ENCODE measurements at places on chromosomes 1 and 21.

- no peak for DNase-seq
These were observed 38.0 kb upstream of the RASAL2 start for GRCh38 chr1:178055779-178056471.

DNA sequence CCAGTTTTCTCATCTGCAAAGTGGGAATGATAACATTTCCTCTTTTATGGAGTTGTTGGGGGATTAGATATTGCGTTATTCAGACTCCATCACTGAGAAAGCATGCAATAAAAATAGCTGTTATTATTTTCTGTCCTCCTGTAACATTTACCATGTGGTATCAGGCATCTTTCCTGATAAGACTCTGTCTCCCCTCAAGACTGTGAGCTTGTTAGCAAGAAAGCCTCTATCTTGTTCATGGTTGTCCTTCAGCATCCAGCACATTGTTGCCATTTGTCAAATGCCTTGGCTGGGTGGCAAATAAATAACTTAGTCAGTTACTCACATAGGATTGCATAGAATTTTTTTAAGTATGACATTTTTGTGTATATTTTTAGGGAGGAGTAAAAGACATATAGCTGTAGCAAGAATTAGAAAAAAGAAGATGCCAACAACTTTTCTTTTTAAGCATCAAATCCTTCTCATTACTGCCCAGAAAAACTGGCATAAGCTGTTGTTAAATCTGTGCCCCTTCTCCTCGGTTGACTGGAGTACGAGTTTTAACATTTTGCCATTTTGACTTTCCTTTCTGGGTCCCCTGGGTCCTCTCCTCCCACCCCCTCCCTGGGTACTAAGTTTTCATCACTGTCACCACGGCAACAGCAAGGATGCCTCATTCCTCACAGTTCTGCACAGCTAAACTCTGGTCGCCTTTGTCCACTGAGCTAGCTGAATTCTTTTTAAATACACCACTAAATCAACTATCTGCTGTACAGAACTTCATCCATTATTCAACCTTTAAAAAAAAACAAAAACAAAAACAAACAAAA lies 1.0 kb upstream of the JAM2 start:
- DNase-seq: no peak

DNA sequence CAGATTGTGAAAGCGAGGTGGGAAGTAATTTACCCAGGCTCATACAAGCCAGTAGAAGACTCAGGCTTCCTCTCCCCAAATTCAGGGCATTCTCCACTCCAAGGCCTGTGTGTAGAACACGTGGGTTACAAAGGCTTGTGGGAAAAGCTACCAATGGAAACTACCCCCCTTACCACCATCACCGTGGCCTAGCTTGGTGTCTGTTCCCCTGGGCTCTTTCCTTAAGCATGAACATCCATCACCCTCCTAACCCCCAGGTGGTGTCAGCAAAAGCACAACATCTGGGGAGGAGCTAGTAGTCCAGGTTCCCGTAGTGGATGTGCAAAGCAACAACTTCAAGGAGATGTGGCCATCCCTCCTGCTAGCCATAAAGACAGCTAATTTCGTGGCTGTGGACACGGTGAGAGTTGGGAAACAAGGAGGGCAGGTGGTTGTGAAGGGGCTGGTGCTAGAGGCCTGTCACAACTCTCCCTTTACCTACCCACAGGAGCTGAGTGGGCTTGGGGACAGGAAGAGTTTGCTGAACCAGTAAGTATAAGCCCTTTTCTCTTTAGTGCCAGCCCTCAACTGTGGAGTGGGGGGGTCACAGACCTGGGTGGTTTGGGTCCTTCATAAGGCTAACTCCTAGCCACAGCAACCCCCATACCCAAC lies 701 bp upstream of the MUTYH start:
- DNase-seq: no peak

DNA sequence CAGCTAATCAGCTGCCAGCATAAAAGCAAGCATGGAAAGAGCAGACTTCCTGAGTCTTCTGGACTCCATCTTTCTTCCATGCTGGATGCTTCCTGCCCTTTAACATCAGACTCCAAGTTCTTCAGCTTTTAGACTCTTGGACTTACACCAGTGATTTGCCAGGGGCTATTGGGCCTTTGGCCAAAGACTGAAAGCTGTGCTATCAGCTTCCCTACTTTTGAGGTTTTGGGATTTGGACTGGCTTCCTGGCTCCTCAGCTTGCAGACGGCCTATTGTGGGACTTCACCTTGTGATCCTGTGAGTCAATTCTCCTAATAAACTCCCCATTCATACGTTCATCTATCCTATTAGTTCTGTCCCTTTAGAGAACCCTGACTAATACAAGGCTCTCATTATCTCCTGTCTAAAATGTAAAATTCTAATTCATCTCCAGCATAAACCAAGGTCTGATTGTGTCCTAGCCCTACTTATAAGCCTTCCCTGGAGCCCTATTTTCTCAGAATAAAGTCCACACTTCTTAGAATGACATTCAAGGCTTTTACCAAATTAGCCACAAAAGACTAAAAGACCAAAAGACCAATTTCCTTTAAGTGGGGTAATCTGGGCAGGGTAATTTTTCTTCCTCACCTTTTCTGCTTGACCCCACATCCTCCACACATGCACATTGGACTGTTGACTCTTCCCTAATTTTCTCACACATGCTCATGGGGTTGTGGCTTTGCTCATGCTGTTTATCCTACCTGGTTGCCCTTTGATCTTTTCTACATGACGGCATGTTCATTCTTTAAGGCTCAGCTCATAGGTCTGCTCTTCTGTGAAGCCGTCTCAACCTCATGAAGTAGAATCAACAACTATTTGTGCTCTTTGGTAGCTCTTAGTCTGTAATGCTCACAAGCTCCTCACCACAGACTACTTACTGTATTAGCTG lies 18.1 kb upstream of the ENAH start:
- DNase-seq: no peak

DNA sequence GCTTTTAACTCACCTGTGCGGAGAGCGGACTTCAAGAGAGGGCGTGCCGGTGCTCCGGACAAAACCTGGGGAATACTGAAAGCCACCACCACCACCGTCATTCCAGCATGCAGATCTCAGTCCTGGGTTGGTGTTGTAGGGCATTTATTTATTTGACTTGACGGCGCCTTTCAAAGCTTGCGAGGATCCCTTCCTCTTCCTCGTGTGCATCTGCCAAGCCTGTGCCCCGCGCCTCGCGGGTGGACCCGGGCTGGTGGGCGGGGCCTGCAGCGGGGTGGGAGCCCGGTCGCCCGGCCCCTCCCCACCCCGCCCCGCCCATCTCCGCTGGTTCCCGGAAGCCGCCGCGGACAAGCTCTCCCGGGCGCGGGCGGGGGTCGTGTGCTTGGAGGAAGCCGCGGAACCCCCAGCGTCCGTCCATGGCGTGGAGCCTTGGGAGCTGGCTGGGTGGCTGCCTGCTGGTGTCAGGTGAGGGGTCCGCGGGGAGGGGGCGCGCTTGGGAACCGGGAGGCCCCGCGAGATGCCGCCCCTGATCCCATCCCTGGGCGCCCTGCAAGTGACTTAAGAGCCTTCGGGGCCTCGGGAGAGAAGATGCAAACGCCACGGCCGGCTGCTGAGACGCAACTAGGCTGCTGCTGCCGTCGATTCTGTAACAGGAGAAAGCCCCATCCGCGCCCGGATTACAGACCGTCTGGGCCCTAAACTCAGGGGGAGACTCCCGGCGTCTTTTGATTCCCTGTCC lies at the start of gene IL10RB:
Gene IL10RB, plus strand, starts transcription at position 318 of the 739 bp plus-strand sequence. Its CDS starts 99 bp downstream, at position 417.
- DNase-seq: peak; percentile 73

- DNase-seq: no peak
These were observed 234.7 kb upstream of the CSF3R start for GRCh38 chr1:36717431-36717830.

DNA sequence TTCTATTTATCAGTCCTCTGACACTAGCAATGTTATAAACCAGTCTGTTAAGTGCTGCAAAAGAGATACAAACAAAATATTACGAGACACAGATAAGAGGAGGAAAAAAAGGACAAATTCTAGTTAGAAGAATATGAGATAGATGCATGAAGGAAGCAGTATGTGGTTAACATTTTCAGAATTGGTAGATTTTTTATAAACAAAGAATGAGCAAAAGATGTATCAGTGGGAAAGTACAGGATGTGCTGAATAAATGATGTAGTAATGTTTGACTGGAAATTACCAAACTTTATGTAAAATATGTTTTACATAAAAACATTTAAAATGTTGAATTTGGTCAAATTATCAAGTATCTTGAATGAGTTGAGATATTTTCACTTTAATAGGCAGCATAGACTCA lies 574.2 kb downstream of the NUF2 start:
- DNase-seq: no peak

GRCh38 chr1:20921285-20921684 lies 134.2 kb upstream of the HP1BP3 start:
- DNase-seq: no peak

DNA sequence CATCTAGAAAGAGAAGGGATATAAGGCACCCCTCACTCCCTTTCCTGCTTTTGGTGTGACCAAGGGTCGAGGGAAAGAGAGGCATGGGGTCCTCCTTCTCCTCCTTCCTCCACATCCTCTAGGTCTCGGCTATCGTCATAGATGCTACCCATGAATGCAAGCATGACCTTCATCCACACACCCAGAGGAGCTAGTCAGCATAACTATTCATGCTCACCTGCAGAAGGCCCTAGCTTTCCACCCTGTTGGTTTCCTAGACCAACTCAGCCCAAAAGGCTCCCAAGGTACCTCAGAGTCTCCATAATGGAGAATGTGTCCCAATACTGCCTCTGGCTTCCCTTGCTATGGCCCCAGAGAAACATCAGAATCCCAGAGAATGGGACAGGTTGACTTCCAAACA lies 33.2 kb downstream of the MSTO1 start:
- DNase-seq: no peak

GRCh38 chr1:147804942-147805723 lies 44.7 kb upstream of the GJA5 start:
- no peak for DNase-seq

- DNase-seq: no peak
These were observed 159.7 kb upstream of the NRIP1 start for GRCh38 chr21:15224346-15225086.

DNA sequence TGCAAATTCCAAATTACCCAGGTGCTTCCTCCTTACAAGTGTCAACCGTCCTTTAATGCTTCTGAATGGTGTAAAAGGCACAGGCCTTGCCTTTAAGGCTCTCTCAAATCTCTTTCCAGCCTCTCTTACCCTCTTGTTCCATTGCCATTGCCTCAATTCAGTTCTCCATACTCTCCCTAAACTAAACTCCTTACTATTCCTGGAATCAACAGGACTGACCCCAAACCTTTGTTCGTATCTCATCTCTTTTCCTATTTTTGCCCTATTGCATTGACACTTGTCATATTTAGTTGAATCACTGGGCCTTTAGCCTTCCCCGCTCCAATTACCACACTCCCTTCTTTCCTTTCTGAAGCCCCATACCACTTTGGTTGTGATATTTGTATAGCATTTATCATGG lies 3.9 kb upstream of the CD55 start:
- no peak for DNase-seq

DNA sequence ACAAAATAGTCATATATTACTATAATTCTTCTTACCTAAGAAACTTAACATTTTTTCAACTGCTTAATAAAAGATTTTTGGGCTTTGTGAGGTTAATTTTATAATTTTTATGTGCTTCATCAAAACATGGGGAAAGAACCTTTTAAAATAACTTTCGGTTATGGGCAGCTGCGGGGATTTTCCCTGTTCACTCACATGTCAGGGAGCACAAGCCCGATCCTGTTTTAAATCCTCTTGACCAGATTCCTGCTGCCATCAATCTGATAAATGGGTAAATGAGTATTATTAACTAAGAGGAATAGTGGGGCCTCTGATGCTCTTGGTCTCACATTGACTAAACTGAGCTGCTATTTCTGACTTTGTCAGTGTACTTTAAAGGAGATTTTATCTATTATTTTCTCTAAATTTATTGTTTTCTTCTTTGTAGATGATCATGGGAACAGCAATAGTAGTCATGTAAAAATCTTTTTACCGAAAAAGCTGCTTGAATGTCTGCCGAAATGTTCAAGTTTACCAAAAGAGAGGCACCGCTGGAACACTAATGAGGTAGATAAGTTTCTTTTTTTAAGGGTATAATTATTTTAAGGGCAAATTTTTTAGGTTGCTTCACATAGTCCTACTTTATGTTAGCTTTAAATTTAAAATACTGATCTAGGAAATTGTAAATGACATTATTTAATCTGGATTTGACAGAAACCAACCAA lies 39.6 kb downstream of the CAMTA1 start:
- DNase-seq: peak; percentile 18

DNA sequence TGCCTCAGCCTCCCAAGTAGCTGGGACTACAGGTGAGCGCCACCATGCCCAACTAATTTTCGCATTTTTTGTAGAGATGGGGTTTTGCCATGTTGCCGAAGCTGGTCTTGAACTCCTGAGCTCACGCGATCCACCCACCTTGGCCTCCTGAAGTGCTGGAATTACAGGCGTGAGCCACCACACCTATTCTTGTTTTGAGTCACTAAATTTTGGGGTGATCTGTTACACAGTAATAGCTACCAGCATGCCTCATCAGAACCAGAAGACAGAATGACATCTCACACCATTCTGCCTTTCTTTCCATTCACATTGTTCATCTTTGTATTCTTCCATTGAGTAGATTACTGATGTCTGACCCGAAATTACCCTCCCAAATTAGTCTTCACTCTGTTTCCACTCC lies 9.1 kb downstream of the RHBDL2 start:
- no peak for DNase-seq

- no peak for DNase-seq
These were observed 553.2 kb downstream of the KIF26B start for GRCh38 chr1:245707941-245708340.

- DNase-seq: no peak
These were observed 601.7 kb downstream of the NPHP4 start for GRCh38 chr1:5390504-5390903.

GRCh38 chr1:85553416-85554335 lies 26.9 kb upstream of the CCN1 start:
- no peak for DNase-seq

Data from prostate gland (tissue), 2 donors.